PC-3 (cell line): ENCODE measurements at places on chromosomes 5 and 9. TPM values are rescaled to one million over a fixed set of nuclear protein-coding genes. Genes with fewer than 3 reads are reported as not detected.

DNA sequence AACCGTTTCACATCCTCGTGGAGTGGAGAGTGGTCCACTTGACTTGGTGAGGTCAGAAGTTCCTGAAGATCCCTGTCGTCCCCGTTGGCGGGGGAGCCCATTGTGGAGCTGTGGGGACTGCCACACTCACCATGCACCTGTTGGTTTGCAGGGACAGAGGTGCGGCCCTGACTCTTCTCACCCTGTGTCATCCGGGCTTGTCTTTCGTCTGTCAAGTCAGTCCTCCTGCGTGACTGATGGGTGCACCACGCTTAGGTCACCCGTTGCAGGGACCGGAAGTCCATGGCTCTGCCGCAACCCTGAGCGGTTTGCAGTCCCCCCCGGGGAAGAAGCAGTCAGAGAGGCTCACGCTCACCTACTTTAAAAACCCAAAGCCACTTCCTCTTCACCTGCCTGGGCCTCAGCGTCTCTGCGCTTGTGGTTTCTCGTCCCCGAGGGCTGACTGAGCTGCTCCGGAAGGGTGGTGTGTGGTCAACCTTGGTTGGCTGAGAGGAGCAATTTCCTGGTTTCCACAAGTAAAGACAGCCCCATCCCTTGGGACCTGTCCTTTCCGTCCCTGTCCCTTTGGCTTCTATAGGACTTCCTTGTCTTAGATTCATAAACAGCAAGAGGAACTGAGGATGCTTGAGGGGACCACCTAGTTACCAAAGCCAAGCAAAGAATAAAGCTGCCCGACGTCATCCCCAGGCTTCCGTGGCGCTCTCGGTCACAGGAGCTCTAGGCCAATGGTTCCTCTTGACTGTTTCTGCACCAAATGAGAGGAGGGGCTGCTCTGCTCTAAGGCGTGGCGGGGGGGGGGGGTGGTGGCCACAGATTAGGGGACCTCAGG is 53.2 kb downstream of the USP20 start:
- no peak for DNase-seq

The ZDHHC11B gene
- 0.40 and 2.1 TPM in 2 replicates for total RNA-seq

The P4HA2 gene
- total RNA-seq = 38.7 and 43.6 TPM in 2 replicates

DNA sequence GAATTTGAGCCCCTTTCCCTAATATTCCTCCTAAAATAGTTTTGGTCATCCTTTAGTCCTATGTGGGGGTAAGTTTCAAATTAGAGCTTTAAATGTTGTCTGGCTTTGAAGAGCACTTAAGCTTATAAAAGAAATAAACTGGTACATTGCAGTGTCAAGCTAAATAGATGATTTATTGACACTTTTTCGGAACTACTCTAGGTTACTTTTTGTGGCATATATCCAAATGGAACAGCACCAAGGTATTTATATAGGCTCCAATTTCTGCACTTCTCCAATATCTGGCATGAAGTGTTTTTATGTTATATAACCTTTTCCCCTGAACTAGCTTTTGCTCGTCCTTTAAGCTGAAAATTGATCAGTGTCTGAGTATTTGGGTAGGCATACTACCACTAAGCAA is 402.5 kb downstream of the NFIB start:
- no peak for DNase-seq

- peak; percentile 46 for DNase-seq
Observed at GRCh38 chr5:64164166-64164565, 1.5 kb upstream of the RNF180 start.

DNA sequence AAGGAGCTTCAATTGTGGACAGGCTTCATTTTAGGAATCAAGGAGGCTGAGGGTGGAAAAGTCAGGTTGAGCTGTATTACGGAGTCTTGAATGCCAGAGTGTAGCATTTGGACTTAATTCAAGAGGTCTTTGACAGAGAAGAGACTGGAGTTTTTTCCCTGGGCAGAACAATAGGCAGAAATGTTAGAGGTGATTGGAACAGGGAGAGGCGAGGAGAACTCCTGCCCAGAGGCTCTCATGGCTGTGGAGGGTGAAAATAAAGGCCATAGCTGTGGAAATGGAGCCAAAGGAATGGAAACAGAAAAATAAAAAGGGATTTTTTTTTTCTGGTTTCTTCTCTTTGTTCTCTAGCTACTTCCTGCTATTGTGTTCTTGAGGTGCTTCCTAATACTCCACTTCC is 3.7 kb upstream of the IFNB1 start:
- no peak for DNase-seq

DNA sequence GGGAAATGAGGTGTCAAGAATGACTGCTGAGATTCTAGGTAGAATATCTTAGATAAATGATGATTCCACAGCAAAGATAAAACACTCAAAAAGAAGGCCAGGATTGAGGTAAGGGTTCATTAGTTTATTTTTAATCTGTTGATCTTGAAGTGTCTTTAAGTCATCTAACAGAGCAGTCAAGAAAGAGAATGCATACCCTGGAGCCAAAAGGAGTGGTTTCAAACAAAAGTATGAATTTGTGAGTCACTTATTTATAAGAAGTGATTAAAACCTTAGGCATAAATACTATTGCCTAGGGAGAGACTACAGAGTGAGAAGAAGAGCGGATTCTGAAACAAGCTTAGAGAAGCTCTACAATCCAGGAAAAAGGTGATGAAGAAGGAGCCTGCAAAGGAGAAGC is 541.0 kb downstream of the DTWD2 start:
- DNase-seq = no peak

- DNase-seq = no peak
Observed at GRCh38 chr9:90822866-90823265, 21.2 kb downstream of the SYK start.

DNA sequence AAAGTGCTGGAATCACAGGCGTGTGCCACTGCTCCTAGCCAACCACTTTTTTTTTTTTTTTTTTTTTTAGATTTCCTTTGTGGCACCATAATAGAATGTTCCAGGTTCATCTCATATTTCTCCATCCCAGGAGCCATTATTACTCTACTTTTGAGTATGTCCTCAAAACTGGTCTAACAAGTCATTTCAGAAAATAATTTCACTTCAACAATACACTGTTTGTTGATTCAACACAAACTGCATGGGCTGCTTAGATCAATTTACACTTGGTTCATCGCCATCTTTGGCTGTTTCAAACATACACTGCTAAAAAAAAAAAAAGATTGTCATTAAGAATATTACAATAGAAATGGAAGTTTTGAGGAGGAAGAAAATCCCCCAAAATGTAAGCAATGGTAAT is 57.9 kb downstream of the CSNK1A1 start:
- DNase-seq = peak; percentile 81

GRCh38 chr5:57470339-57470738 is 12.3 kb downstream of the ACTBL2 start:
- no peak for DNase-seq

DNA sequence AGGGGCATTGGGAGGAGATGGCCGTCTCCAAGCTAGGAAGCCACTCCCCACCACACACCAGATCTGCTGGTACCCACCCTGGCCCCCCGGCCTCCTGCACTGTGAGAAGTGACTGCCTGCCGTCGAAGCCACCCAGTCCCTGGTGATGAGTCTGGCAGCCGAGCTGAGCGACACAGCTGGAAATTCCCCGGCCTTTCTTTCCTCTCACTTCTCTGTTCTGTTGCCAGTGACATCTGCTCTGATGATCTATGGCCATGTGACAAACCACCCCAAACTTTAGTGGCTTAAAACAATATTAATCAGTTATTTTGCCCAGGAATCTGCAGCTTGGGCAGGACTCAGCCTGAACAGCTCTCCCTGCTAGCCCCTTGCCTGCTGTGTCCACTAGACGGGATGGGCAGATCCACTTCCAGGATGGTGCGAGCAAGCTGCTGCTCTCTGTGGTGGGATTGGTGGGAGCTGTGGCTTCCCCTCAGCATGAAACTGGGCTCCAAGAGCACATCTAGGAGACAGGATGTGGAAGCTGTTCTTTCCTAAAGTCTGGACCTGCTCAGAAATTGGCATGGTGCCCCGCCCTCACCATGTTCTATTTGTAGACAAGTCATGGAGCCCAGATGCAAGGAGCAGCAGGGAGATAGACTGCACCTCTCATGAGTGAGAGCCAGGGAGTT is 211.2 kb downstream of the GADD45G start:
- no peak for DNase-seq

The WNT8A gene
- not detected in 2 replicates for total RNA-seq

DNA sequence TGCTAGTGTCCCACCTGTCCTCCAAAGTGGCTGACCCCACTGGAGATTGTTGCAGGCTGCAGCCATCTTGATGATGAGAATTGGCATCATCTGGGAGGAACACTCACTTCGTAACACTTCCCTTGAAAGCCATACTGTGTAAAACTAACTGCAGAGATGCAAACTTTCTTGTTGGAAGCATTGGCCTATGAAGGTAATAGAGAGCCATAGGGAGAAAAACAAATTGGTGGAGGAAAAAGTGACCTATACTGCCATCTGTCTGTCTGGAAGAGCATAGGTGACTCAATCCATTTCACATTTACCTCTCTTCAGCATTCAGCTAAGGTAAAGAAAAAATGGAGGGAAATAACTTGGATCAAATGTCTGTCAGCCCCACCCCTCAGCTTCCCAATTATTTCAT is 473.4 kb downstream of the NTRK2 start:
- peak; percentile 8 for DNase-seq

GRCh38 chr5:126280343-126280742 is 142.9 kb upstream of the GRAMD2B start:
- DNase-seq = no peak

DNA sequence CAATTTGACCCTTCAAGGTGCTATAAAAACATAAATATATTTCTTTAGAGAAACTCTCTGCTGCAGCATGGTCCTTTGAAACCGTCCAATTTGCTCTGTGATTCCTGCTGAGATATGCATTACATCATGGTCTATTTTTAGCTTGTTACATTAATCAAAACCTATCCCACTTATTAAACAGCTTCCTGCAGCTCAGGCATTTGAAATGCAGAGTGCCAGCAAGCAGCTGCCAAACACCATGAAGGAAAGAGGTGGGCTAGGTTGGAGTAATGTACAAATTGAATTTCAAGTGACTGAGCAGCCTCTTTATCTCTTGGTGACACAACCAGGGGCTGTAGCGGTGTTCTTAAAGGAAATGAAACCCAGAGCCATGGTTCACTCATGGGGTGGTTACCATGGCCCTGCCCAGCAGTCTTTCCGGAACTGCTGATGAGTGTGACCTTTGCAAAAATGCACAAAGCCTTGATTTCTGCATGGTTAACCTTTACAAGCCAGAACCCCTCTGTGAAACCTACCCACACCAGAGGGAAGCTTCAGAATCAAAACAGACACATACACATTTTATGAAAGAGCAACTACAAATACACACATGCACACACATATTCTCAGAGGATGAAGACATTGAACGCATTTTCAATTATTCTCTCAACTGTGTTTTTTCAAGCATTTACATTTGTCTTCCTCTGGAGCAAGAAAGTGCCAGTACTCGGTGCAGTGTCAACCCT is 155.8 kb upstream of the ZNF608 start:
- DNase-seq = no peak

DNA sequence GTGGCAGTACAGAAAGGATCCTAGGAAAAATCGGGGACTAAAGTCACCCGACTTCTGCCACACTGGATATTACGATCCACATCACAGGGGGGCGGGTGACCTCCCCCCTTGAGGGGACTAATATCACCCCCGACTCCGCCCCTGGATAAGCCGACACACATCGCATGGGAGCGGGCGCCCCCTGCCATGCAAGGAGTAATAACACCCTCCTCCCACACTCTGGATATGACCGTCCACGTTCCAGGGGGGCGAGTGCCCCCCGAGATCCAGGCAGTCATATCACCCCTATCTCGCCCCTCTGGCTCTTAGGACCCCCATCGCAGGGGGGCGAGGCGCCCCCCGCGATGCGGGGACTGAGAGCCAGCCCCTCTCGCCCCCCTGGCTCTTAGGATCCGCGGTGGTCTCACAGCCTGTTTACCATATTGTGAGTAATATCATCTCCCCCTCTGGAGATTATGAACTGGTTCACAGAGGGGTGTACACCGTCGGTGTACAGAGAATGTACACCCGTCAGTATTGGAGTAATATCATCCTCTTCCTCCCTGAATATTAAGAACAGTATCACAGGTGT is 423.0 kb downstream of the DIRAS2 start:
- peak; percentile 3 for DNase-seq

DNA sequence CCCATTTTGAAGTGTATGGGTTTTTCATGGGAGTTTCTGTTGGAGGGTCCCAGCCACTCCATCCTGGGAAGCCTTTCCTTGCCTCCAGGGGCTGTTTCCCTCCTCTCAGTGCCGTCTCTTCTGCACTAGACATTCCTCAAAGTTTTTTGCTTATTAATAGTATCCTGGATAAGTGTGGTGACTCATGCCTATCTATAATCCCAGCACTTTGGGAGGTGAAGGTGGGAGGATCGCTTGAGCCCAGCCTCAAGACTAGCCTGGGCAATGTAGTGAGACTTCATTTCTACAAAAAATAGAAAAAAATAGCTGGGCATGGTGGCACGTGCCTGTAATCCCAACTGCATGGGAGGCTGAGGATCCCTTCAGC is 43.1 kb downstream of the RALGPS1 start:
- DNase-seq = peak; percentile 39

DNA sequence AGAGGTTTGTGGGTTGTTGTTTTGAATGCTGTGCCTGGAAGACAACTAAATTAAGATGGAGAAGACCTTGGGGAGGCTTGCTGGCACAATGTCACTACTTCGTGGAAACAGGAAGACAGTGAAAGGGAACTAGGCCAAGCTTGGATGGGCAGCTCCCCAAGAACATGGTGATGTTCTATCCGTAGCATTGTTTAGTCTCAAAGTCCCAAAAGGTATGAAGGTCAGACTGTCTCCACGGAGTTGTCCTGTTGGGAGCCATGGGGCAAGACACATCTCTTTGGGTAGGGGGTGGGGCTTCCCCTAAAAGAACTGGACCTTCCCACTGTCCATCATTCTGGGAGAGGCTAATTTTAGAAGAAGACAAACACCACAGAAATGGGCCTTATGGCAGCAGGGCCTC is 140.5 kb downstream of the ENTREP1 start:
- DNase-seq = no peak

DNA sequence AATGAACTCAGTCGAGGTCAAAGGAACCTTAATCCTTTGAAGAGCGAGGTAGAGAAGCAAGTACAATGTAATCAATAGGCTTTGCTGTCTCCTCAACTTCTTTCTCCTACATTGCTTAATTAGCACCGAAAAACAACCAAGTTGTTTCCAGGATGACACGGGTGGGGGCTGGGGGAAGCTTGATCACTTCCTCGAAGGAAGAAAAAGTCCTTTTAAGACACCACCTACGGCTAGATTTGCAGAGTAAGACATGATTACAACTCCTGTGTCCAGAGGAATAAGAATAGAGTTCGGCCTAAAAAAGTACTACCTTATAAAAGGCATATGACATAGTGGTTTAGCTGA is 811 bp upstream of the ARRDC3 start:
- no peak for DNase-seq

DNA sequence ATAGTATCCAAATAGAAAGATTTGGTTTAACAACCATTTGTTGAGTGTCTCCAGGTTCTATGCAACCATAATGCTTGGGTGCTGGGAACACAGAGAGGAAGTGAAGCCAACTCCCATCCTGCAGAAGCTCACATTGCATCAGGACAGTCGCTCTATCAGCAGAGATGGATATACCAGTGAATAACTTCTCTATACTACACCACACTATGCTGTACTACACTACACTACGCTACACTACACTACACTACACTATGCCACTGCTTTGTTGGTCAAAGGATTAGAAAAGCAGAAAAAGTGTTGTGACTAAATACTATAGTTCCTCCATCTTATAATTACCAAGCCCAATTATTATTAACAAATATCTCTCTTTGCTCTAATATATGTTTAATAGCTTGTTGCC is 89.2 kb upstream of the PRRC1 start:
- DNase-seq = no peak

The OR1Q1 gene
- total RNA-seq = not detected in 2 replicates
